ENCODE measurements at places on chromosomes 13 and 19.

DNA sequence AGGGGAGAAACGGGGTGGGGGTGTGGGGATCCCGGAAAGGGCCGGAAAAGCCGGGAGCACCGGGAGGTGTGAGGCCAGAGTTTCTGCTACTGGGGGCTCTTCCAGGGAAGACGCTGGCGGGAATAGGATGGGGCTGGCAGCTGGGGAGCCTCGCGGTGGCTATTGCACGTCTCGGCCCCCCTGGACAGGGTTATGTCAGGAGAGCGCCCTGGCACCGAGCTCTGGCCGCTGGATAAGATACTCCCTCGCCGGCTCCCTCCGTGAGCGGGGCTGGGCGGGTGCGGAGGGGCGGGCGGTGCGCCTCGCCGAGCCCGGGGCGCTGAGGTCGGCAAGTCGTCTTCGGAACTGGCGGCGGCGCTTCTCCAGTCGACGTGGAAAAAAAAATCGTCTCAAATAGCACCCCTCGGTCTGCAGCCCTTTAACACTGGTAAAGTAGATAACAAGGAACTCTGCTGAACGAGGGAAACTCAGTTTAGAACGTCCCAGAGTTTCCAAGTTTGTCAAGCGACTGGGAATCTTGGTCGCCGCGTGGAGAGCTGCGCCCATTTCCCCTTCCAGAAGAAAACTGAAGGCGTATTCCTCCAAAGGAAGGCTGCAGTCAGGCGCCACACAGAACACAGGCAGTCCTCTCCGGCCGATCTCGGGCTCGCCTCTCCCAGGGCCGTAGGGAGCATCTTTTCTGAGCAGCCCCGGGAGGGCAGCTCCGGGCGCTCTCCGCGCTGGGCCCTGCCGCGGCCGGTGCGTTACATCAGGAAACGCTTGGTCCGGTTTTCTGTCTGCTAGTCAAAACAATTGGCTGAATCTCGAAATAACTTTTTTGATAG is 115.1 kb downstream of the KCNRG start:
- DNase-seq: no peak

- no peak for DNase-seq
Observed at GRCh38 chr13:41905600-41906254, 55.2 kb downstream of the VWA8 start.

GRCh38 chr19:16268676-16269319 is 55.8 kb upstream of the KLF2 start:
- no peak for DNase-seq

DNA sequence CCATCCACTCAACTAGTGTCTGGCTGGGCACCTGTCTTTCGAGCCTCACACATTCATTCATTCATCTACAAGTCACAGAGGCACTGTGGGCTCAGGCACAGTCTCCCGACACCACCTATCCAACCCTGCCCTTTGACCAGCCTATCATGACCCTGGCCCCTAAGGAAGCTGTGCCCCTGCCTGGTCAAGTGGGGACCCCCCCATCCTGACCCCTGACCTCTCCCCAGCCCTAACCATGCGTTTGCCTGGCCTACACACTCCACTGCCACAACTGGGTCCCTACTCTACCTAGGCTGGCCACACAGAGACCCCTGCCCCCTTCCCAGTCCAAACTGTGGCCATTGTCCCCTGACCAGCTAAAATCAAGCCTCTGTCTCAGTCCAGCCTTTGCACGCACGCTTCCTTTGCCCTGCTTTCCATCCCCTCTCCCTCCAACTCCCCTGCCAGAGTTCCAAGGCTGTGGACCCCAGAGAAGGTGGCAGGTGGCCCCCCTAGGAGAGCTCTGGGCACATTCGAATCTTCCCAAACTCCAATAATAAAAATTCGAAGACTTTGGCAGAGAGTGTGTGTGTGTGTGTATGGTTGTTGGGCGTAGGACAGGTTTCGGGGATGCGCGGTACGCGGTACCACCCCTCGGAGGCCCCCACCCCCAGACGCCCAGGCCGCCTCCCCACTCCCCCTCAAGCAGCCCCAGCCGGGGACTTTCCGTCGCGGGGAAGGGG is 404 bp upstream of the IL27RA start:
- no peak for DNase-seq

GRCh38 chr19:38375098-38375493 is 725 bp downstream of the PSMD8 start:
- DNase-seq: no peak

DNA sequence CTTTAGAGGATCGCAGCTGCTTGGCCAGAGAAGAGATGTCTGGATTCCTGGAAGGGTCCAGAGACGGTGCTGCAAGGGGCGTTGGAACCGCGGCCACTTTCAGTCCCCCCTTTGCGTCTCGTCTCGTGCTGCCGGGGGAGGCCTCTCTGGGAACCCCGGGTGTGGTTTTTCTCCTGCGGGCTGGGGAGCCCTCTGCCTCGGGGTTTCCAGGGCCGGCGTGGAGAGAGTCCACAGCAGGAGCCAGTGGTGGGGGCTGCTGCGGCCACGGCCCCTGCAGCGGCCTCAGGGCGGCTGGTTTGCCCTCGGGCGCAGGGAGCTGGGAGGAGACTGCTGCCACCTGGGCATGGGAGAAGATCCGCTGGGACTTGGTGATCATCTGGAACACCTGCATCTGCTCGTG is 28.5 kb downstream of the ZNF541 start:
- no peak for DNase-seq

DNA sequence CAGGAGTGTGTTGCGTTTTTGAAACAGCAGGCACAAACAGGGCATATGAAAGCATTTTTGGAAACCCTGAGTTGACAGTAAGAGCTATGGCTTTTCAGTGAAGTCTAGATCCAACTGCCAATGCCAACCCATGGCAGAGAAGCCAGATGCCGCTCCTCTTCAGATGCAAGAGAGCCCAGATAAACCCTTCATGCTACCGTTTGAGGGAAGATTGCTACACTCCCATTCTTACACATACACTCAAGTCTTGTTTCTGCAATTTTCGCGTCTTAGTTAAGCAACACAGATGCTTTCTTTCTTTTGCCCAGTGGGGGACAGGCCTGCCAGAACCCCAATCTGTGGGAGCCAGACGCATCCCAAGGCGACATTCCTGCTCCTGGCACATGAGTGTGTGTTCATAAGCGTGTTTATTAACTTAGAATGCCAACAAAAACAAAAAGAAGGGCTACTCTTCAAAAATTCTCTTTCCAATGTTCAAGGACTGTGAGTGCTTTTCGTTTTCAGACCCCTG is 10.4 kb downstream of the BORCS8 start:
- no peak for DNase-seq

- no peak for DNase-seq
Observed at GRCh38 chr13:49561062-49561410, 24.3 kb downstream of the RCBTB1 start.

GRCh38 chr13:68026077-68026476 is 795.9 kb upstream of the PCDH9 start:
- DNase-seq: no peak

GRCh38 chr13:100131863-100132574 is 43.1 kb downstream of the PCCA start:
- DNase-seq: no peak

DNA sequence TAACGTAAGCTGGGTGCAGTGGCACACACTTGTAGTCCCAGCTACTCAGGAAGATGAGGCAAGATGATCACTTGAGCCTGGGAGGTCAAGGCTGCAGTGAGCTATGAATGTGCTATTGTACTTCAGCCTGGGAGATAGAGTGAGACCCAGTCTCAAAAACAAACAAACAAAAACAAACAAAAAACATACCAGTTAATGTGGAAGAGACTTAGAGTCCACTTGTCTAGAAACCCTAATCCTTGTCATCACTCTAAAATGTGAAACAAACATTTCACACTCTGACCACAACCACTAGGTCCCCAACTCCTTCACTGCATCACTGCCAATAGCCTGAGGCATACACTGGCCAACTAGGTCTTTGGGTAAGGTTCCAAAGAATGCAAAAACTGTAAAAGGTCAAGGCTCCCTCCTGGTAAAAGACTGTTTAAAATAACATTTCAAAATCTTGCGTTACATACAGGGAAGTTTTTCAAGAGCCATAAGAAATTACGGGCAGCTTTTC is 28.6 kb upstream of the CYP2B6 start:
- DNase-seq: no peak

DNA sequence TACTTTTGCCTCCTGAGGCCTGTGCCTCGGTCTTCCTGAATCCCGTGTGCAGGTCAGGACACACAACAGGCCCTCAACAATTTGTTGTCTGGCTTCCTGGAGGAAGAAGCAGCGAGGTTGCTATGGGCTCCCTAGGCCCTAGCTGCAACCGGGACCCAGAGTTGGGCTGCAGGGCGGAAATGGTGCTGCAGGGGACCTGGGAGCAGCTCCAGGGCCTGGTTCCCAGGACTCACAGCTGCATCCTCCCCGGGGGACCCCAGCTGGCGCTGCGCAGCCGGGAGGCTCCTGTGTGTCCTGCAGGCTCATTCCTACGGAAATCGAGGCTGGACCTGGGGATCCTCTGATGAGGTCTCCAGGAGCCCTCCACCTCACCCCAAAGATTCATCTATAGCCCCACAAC is 999 bp upstream of the TNFAIP8L1 start:
- DNase-seq: no peak

DNA sequence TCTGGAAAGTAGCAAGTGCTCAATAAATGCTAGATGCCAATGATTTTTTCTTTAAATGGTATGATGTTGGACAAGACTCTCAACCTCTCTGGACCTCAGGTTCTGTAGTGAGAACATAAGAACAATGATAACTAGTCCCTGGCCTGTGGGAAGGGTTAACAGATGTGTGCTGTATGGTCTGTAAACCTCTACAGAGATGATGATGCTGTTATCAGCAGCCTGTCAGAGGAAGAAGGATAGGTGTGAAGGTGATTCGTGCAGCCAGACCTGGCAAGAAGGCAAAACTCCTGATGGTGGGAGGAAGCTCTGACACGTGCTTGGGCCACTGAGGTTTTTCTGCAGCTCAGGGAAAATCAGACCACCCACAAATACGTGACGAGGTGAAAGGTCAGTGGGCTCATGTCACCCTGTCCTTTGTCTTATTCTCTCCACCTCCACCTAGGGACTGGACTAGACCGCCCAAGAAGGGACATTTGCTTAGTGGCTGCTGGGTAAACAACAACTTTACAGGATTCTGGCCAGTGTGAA is 36.7 kb upstream of the UBL3 start:
- DNase-seq: no peak

DNA sequence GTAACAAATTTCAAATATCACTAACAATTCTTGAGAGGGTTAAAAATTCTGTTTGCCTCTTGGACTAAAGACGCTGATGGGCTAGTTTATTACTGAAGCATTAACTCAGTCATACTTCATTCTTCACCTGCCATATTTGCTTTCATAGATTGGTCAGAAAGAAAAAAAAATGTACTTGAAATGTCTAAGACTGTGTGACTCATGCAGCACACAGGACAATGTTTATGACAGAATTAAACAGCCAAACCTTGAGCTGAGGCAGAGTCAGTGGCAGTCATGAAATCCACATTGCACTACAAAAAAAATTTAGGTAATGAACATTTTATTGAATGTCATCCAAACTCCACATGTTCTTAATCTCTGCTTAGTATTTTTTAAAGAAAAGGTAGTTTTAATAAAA is 135.6 kb downstream of the PRR20E start:
- DNase-seq: no peak

- no peak for DNase-seq
Observed at GRCh38 chr19:24072720-24073119, 14.3 kb upstream of the ZNF254 start.

DNA sequence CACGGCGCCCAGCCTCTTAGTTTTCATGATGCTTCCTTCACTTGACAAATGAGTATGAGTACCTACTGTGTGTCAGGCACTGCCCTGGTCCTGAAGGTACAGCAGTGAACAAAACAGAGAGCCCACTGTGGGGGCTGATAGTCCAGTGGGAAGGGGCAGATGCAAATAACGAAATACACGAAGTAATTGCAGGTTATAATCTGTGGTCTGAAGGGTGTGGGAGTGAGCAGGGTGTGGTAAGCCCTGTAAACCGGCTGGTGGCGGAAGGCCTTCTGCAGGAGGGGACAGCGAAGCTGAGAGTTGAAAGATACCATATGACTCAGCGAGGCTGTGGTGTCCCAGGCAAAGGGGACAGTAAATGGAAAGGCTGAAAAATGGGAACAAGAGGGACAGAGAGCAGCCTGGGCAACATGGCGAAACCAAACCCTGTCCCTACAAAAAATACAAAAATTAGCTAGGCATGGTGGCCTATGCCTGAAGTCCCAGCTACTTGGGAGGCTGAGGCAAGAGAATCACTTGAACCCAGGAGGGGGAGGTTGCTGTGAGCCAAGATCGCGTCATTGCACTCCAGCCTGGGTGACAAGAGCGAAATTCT is 60.5 kb downstream of the MAP4K1 start:
- peak; percentile 20 for DNase-seq
